ENCODE measurements at places on chromosomes 4 and X.

DNA sequence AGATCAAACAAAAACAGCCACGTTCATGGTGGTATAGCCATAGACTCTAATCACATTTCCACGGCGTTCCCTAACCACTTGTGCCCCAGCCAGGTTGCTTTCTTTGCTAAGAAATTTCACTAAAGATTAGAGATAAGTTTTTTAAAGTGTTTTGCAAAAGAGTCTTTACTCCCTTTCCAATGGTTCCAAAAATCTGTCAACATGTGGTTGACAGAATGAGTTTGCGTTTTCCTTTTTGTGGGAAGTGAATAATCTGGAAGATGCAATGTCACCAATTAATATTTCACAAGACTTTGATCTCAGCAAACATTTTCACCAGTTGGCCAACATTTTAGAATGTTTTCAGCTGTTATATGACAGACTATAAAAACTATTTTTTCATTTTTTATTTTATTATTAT lies 35.3 kb downstream of the CXCL1 start:
- DNase-seq = no peak

DNA sequence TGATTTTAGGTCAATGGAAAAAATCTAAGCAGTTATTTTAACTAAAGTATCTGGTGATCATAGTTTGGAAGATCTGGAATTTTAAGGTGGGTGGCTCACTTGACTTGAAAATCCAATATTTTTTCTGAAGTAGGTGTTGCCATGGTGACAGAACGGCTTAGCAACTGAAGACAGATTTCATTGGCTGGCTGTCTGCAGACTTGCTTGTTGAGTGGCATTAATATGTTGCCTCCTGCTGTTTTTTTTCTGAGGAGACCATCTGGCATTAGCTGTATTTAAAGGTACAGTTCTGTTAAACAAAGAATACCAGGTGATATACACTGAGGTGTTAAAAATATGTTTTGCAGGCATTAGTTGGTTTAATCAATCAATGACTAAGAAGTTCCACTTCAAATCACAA lies 19.8 kb downstream of the CPE start:
- DNase-seq = no peak

DNA sequence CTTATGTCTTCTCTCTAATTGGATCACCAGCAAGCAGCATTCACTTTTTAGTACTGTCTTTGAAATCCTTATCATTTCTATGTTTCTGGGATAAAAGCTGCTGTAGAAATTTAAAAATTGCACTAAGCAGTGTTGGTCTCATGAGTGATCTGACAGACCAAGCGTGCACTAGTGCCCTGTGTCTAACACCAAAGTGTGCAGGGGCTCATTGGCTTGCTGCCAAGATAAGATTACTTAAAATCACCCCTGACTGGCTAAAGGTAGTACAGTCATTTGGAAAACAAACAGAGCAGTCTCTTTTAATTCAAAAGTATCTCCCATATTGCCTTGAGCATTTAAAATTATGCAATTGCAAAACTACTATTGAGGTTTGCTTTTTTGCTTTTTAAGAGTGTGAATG lies 304.6 kb downstream of the ARAP2 start:
- no peak for DNase-seq

- DNase-seq = no peak
Observed at GRCh38 chrX:2848871-2849301, 20.2 kb downstream of the GYG2 start.

GRCh38 chrX:104112326-104112951 lies at the start of gene ZCCHC18:
Gene ZCCHC18 (plus strand): TSS chrX:104112523. CDS start chrX:104114112, 1,589 bp downstream.
- DNase-seq = no peak

GRCh38 chr4:7206385-7206784 lies 14.0 kb downstream of the SORCS2 start:
- DNase-seq = peak; percentile 15

DNA sequence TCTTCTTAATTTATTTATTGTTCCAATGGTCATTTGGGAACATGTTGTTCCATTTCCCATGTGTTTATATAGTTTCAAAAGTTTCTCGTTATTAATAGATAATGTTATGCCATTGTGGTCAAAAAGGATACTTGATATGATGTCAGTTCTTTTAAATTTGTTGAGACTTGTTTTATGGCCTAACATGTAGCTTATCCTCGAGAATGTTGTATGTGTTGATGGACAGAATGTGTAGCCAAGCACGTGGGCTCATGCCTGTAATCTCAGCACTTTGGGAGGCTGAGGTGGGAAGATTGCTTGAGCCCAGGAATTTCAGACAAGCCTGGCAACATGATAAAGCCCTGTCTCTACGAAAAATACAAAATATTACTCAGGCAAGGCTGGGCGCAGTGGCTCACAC lies 168.5 kb upstream of the USP38 start:
- no peak for DNase-seq

- DNase-seq = no peak
Observed at GRCh38 chr4:170801771-170802170, 712.0 kb upstream of the AADAT start.

DNA sequence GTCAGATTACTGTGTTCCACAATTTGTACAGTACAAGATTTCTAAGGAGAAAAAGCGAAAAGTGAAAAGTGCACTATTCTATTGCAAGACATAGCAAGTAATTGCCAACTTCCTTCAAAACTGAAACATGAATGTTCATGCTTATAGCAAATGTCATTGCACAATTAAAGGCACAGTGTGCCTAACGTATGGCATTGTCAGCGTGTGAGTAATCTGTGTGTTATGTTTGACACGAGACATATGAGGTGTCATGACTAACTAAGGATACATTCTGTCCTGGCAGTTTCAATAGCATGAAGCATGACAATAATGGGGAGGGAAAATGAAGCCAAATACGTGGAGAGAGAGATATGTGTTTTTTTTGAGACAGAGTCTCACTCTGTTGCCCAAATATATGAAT lies 33.6 kb upstream of the TBC1D9 start:
- no peak for DNase-seq

GRCh38 chr4:138773321-138773720 lies 242.3 kb upstream of the NOCT start:
- no peak for DNase-seq

All from smooth muscle cell of the brain vasculature (primary cell).